Esophagus squamous epithelium (tissue), 5 donors: ENCODE measurements at places on chromosomes 7 and 10.

GRCh38 chr7:82335001-82335400, 108.6 kb downstream of the CACNA2D1 start:
- DNase-seq, result no peak

GRCh38 chr10:97531401-97531986, 32.8 kb downstream of the UBTD1 start:
- no peak for DNase-seq

GRCh38 chr7:95295397-95295796, 28.9 kb downstream of the PON1 start:
- no peak for DNase-seq

- no peak for DNase-seq
Measured at GRCh38 chr7:82859106-82859850, 303.4 kb downstream of the PCLO start.

- DNase-seq, result no peak
Measured at GRCh38 chr10:5530412-5530806, 5.6 kb downstream of the CALML3 start.

GRCh38 chr10:112631501-112632400, 184.7 kb downstream of the VTI1A start:
- no peak for DNase-seq

- DNase-seq, result no peak
Measured at GRCh38 chr10:82037076-82037475, 162.1 kb downstream of the NRG3 start.

- DNase-seq, result no peak
Measured at GRCh38 chr7:3089493-3089892, 45.8 kb upstream of the CARD11 start.

DNA sequence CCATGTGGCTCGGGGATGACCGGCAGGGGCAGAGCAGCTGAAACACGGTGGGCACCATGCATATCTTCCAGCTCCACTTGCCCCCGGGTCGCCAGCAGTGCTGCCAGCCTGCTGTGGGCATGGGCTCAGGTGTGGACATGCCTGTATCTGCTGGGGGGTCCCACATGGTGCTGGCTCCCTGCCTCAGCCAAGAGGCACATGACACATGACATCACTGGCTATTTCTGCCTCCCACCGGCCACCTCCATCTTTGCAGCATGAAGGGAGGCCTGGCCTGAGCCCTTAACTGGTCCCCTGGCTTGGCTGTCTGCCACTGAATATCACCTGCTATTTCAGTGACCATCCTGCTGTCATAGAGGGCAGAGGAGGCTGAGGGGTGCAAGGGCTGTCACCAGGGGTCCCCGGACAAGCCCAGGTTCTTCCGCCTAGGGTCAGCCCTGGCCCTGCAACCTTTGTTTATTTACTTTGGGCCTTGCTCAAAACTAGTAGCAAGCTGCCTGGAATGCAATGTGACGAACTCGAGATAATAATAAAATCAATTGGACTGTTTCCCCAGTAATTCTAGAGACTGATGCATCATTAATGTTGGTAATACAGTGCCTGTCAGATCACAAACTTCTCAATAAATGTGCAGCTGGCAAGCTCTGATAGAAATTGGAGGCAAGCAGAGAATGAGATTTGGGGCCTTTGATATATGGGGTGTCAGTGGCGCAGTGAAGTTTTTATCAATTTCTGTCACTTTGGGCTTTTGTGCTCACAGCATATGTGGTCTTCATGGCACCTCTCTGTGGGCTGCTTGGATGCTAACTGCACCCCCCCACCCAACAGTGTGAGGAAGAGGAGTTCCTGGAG, 28.5 kb downstream of the ZMIZ1 start:
- DNase-seq, result no peak

- no peak for DNase-seq
Measured at GRCh38 chr7:102122026-102122425, 164.6 kb upstream of the SH2B2 start.

GRCh38 chr10:101097881-101098280, 33.2 kb upstream of the TLX1 start:
- no peak for DNase-seq

DNA sequence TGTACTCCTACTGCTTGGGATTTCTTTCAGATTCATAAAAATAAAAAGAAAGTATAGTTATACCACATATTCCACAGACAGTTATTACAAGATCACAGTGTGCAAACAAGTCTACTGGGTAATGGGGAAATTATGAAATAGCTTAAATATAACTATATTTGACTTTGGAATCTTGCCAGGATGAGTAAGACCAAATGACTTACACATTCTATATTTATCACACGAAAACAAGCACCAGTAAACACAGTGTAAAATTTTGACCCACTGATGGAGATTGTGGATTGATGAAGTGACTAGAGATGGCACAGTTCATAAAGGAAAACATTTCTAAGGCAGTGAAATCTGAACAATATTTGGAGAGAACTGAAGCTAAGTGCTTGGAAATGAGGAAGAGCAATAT, 339.7 kb downstream of the THSD7A start:
- no peak for DNase-seq

GRCh38 chr7:34096198-34096651, 190.9 kb downstream of the BMPER start:
- DNase-seq, result no peak

- DNase-seq, result no peak
Measured at GRCh38 chr7:19984231-19984632, 210.8 kb upstream of the TMEM196 start.

DNA sequence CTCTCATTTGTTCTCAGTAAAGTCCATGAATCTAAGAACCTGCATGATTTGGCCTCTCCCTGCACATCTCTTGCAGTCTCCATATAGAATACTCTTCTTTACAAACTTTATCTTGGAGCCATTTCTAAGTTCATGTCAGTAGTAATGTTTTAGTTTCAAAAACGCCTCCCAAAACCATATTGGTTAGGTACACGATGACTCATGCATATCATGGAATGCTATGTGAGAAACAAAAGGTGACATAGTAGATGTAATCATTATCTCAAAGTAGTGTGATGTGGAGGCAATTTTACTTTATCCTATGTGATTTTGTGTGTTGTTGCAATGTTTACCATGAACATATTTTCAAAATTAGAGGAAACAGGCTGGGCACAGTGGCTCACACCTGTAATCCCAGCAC, 520.7 kb downstream of the KCNMA1 start:
- DNase-seq, result no peak

DNA sequence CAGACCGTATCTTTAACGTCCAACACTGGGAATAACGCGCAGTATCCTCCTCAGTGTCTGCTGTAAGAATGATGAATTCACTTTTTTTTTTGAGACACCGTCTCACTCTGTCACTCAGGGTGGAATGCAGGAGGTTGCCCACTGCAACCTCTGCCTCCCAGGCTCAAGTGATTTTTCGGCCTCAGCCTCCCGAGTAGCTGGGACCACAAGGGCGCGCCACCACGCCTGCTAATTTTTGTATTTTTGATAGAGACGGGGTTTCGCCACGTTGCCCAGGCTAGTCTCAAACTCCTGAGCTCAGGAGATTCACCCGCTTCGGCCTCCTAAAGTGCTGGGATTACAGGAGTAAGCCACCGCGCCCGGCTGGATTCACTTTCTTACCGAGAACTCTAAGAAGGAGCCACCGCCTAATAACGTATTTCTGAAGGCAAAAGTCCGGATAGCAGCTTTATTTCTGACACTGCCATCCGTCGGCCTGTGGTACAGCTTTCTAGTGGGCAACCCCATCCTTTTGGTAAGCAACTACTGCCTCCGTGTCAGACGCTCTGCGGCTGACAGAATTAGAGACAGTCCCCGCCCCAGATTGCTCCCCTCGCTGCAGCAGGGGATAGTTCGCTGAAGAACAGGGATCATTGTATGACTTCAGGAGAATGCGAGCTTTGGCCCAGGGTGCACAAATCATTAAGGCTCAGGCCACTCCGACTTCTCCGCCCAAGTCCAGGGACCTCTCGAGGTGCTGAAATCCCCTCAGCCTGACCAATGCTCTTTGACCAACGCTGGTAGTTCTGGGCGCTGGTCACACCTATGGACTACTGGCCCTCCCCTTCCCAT, 662 bp downstream of the POLR3A start:
- no peak for DNase-seq

GRCh38 chr7:150307904-150308303, 15.3 kb upstream of the LRRC61 start:
- no peak for DNase-seq

DNA sequence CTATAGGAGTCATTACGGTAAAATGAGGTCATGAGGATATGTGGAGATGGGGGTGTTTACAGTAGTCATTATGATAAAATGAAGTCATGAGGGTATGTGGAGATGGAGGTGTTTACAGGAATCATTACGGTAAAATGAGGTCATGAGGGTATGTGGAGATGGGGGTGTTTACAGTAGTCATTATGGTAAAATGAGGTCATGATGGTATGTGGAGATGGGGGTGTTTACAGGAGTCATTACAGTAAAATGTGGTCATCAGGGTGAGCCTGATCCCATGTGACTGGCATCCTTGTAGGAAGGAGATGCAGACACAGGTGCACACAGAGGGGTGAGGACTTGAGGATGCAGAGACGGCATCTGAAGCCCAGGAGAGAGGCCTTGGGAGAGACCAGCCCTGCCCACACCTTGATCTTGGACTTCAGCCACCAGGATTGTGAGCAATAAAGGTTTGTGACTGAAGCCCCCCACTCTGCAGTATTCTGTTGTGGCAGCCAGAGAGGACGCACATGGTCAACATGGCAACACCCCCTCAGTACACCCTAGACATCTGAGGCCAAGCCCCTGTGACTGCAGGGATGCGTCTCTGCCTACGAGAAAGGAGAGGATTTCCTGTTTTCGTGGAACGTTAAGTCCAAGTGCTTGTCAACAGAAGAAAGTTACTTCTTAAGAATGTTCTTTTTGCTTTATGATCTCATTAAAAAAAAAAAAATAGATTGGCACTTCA, 544.4 kb downstream of the DNAJB6 start:
- no peak for DNase-seq
